Inflammatory macrophage (primary cell): ENCODE measurements at places on chromosomes 16 and 17.

DNA sequence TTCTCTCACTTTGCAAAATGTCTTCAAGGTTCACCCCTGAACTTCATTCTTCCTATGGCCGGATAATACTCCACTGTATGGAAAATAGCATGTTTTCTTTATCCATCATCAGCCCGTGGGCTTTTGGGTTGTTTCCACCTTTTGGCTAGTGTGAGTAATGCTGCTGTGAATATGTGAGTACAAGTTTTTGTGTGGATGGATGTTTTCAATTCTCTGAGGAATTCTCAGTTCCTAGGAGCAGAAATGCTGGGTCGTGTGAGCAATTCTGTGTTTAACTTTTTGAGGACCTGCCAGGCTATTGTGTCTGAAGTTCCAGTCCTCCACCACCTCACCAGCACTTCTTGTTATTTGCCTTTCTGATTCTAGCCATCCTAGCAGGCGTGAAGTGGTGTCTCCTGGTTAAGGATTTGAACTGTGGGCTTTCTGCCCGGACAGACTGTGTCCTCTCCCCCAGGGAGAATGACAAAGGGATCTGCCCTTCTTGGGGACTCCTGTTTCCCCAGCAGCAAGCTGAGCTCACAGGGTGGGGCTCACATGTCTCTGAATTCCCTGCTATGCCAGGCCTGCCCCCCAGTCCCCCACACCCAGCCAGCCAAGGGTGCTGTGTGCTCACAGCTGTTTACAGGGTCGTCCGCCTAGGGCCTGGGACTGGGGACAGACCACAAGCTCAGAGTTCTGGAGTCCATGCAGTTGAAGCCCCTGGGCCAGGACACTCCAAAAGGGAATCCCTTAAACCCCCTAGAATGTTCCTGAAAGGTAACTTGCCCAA is 92.2 kb upstream of the CIBAR2 start:
- no peak for DNase-seq

DNA sequence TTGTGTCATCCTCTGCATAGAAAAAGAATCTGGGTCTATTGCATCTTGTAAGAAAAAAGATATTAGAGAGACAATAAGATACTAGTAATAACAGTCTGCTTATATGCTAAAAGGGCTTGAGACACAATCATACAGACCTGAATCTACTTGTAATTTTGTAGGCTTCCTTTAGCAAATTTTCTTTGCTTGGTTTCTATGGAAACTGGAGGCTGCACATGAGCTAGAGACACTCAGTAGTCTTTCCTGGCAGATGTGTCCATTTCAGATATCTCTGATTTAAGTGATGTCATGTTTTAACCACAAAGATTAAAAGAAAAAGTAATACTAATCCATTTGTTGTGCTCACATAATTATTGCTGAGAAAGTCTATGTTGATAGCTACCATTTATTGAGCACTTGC is 123.9 kb upstream of the GNAO1 start:
- no peak for DNase-seq

DNA sequence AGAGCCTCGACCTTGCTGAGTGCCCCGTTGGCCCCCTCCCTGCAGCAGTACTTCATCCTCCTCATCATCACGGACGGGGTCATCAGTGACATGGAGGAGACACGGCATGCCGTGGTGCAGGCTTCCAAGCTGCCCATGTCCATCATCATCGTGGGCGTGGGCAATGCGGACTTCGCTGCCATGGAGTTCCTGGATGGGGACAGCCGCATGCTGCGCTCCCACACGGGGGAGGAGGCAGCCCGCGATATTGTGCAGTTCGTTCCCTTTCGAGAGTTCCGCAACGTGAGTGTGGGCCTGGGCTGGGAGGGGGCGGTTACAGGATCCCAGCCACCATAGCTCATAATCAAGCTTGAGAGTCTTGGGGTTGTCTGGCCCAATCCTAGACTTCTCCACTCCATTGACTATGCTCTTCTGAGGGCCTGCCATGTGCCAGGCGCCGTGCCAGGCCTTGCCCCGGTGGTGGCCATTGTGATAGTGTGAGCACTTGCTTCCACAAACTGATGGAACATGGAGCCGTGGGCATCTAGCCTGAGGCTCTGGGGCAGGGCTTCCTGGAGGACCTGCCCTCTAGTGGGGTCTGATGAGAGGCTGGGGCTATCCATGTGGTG is 39.7 kb downstream of the PSME3IP1 start:
- peak; percentile 61 for DNase-seq

GRCh38 chr17:6487251-6488007 is 43.2 kb downstream of the PIMREG start:
- DNase-seq: no peak

DNA sequence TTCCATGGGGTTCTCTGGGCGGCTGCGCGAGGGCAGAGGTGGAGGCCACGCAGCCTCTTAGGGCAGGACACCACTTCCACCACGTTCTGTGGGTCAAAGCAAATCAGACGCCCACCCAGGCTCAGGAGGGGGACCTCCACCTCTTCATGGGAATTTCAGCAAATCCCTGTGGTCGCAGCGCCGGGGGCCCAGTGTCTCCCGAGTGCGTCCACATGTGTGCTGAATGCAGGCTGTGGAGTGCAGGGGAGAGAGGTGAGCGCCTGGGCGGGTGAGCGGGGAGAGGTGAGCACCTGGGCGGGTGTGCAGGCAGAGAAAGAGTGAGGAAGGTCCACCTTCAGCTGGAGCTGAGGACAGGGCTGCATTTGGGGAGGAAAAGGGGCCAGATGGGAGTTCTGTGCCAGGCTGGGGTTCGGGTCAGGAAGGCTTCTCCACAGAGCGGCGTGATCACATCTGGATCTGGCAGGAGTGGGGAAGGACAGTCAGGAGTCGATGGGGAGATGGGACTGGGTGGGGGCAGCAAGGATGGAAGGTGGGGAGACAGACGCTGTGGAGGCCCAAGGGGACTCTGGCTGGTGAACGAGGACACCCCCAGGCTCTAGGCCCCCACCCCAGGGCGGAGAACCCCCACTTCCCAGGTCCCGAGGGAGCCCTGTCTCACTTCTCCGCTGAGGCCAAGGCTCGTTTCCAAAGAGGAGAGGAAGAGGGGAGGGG is 36.8 kb upstream of the CBFA2T3 start:
- no peak for DNase-seq

DNA sequence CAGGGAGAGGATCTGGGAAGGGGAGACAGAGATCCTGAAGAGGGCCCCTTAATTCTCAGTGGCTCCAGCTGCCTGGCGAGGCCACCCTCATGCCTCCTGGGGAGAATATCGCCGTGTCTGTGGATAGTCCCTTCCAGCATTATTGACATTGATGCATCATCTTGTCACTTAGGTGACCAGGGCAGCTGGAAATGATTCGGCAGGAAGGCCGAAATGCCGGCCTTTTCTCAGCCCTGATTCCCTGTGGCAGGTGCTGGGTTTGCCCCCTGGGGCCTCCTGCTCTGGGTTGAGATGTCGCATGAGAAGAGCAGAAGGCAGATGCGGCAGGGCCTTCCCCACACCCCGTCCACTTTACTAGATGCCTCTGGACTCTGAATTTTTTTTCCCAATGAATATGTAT is 89.5 kb downstream of the RAP1GAP2 start:
- no peak for DNase-seq

DNA sequence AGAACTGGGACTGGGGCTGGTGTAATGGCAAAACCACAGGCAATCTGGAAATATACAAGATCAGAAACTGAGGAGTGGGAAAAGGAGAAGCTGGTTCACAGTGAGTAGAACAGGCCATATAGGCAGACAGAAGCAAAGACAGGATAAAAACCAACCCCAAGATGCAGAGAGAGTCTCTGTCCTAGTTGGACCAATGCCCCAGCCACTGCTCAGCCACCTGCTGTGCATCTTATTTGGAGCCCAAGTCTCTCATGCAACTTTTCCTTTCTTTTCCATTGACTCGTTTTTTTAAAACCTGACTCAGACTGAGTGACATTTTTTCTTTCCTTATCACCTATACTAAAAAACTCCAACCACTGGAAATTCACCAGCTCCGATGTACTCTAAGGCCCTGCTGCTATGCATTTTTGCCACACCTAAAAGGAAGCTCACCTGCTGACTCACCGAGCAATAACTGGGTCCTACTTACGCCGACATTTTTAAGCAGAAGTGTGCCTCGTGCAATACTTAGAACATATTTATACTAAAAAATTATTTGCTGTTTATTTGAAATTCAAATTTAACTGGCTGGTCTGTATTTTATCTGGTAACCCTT is 100.8 kb upstream of the XYLT1 start:
- DNase-seq: no peak

GRCh38 chr16:87057211-87057881 is 259.8 kb downstream of the C16orf95 start:
- DNase-seq: no peak

GRCh38 chr16:24955975-24956731 is 59.0 kb downstream of the ARHGAP17 start:
- no peak for DNase-seq

GRCh38 chr17:3956327-3956957 is 7.8 kb downstream of the ATP2A3 start:
- no peak for DNase-seq

DNA sequence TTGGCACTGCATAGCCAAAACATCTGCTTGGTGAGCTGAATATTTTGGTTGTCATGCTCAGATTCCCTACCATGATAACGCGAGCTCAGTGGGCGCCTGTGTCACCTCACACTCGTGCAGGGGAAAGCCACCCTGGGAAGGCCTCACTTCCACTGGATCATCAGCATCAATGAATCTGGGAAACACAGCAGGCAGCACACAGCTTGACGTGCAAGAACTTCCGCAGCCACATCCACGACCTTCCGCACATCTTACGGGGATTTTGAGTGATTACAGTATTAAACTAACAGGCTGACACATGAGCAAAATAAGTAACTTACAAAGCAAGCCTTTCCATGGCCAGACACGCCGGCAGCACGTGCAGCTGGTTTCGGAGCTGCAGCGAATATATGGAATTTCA is 54.7 kb upstream of the FOXF1 start:
- DNase-seq: no peak

GRCh38 chr16:66874079-66874775 is 6.1 kb upstream of the PDP2 start:
- no peak for DNase-seq

- no peak for DNase-seq
These were observed 2.5 kb downstream of the TUBB3 start for GRCh38 chr16:89925596-89926079.

GRCh38 chr17:64230791-64231408 is 32.2 kb downstream of the TEX2 start:
- no peak for DNase-seq

GRCh38 chr17:7403727-7403976 is 245 bp downstream of the TMEM256 start:
- DNase-seq: no peak
